Activated naive CD4-positive, alpha-beta T cell treated with anti-CD3 and anti-CD28 coated beads, Interleukin-2, amount 10 ng/mL, durations not matched to agents 7 days and 5 days (primary cell): ENCODE measurements at places on chromosomes 5 and 9.

DNA sequence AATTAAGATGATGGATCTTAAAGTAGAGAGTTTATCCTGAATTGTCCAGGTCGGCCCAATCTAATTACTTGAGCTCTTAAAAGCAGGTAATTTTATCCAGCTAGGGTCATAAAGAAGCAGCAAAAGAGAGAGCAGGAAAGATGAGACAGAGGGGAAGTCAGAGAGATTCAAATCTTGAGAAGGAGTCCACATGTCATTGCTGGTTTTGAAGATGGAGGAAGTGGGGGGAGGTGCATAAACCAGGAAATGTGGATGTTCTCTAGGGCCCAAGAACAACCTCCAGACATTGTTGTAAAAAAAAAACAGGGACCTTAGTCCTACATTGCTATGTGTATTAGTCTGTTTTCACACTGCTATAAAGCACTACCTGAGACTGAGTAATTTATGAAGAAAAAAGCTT lies 66.4 kb downstream of the SLCO4C1 start:
- no peak for DNase-seq

GRCh38 chr9:79895232-79895631 lies 323.5 kb downstream of the TLE4 start:
- no peak for DNase-seq

- no peak for DNase-seq
Observed at GRCh38 chr9:36969216-36969771, 64.8 kb downstream of the PAX5 start.

DNA sequence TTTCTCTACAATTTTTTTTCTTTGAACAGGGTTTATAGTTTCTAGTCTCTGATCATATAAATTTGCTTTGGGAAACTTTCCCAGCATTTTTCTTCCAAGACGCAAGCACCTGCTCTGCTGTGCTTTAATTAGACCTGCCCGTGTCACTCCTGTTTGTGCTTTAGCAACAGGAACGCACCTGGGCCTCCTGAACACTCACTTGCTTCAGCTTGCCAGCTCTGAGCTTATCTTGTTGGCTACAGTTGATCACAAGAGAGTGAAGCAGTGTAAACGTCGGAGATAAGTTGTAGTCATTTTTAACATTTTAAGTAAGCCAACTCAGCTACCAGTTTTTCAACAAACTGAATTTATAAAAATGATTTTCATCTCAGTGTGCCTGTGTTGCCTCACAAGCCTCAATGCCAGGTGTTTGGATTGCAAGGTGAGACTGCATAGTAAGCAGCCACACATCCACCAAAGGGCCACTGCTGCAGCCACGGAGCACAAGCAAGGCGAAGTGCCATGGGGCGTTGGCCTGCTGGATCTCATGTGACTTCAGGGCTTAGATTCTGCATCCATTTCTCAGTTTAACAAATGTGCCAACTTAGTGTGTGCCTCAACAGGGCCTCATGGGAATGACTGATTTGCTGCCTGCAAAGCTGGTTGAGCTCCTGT lies 166.9 kb downstream of the TRIO start:
- DNase-seq, result no peak

- no peak for DNase-seq
Observed at GRCh38 chr9:134168757-134169550, 4.6 kb upstream of the RNU6ATAC start.

DNA sequence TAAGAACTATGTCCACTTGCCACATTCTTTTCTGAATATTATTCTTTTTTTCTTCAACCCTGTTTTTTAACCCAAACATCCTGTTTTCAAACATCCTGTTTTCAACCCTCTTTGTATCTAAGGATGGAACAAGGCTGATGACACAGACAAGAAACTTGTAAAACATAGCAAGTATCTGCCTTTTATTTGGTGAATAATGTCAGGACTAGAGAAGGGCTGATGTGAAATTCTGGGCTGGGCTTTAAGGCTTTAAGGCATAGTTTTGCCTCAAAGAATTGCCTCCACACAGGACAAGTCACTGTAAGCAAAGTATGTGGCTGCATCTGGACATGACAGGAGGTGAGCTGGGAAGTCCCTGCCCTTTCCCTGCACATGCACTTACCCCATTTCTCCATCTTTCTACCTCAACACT lies 42.5 kb upstream of the RIC1 start:
- no peak for DNase-seq

- DNase-seq, result no peak
Observed at GRCh38 chr5:82327941-82328340, 49.8 kb upstream of the RPS23 start.

GRCh38 chr9:109455861-109456260 lies 42.2 kb downstream of the PTPN3 start:
- DNase-seq, result no peak

- DNase-seq, result no peak
Observed at GRCh38 chr5:168813184-168813968, 234.2 kb upstream of the PANK3 start.

DNA sequence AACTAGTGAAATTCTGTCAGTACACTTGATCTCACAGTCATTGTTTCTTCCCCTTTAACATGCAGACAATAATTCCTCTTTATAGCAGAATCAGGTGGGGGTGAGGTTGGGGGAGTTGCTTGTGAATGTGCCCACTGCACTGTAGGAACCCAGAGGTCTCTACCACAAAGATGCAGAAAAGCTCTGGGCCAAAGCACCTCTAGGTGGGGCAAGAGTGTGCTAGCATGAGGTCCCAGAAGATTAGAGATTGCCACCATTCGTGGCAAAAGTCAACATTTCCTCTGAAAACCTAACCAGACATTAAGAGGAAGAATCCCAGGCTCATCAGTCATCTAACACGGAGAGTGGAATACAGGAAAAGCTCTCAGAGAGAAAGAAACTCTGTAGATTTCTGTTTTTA lies 74.5 kb downstream of the PTCD2 start:
- DNase-seq, result no peak

- DNase-seq, result no peak
Observed at GRCh38 chr5:16229357-16229940, 49.9 kb upstream of the MARCHF11 start.

DNA sequence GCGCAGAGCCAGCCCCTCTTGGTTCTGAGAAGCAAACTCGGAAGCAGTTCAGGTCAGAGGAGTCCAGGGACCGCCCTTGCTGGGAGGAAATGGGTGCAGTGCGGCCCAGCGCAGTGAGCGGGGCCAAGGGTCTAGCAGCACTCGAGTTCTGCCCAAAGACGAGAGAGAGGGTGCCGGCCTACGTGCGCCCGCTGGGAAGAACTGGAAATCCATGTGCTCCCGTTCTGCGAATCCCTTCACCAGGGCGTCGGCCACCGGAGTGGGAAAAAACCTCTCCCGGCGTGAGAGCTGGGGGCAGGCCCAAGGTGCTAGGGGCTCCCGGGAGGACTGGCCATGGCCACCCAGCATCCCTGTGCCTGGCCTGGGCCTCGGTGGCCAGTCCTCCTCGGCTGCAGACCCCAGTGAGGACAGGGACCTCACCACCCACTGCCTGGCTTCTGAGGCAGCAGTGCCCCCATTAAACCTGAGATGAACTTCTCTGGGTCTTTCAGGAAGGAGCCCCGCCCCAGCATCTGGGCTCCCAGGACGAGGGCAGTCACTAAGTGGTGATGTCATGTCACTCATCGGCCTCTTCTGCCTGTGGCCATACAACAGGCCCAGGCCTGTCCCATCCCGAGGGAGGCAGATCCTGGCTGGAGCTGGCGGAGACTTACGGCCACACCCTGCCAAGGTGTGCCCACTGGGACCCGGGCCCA lies 10.6 kb downstream of the TMEM250 start:
- no peak for DNase-seq

GRCh38 chr9:2022560-2022959 lies 7.4 kb downstream of the SMARCA2 start:
- no peak for DNase-seq

GRCh38 chr9:16154521-16155078 lies 601.8 kb downstream of the CCDC171 start:
- DNase-seq, result peak; percentile 37

- DNase-seq, result no peak
Observed at GRCh38 chr5:100537946-100538345, 2.8 kb downstream of the FAM174A start.

- DNase-seq, result no peak
Observed at GRCh38 chr5:181069767-181070491, 29.9 kb downstream of the BTNL9 start.

- peak; percentile 24 for DNase-seq
Observed at GRCh38 chr9:121498487-121499176, 1.0 kb downstream of the GGTA1 start.

DNA sequence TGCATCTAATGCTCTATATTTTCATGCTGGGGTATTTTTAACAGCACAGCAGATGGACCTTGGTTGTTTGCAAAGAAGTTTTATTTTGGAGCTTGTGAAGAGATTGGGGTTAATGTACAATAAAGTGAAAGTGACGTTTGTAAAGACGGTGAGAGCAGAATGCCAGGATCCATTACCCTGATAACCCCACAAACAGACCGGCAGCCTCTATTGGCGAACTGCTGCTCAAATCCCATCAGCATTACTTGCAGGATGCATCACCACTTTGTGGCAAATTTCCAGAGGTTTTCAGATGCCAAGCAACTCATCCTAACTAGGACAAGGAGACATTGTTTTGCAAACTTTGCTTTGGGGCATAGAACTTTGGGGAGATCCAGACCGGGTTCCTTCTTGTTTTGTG lies 383.3 kb upstream of the ZNF462 start:
- no peak for DNase-seq

DNA sequence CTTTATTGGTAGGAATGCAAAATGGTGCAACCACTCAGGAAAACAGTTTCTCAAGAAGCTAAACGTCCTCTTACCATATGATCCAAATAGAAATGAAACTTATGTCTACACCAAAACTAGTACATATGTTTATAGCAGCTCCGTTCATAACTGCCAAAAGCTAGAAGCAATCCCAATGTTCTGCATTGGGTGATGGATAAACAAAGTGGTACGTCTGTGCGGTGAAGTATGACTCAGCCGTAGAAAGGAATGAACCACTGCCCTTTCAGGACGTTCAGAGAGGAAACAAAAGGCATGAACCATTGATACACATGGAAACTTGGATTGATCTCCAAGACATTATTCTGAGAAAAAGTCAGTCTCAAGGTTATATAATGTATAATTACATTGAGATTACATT lies 27.6 kb downstream of the HNRNPH1 start:
- no peak for DNase-seq

GRCh38 chr5:148398698-148399121 lies 15.0 kb downstream of the FBXO38 start:
- no peak for DNase-seq

DNA sequence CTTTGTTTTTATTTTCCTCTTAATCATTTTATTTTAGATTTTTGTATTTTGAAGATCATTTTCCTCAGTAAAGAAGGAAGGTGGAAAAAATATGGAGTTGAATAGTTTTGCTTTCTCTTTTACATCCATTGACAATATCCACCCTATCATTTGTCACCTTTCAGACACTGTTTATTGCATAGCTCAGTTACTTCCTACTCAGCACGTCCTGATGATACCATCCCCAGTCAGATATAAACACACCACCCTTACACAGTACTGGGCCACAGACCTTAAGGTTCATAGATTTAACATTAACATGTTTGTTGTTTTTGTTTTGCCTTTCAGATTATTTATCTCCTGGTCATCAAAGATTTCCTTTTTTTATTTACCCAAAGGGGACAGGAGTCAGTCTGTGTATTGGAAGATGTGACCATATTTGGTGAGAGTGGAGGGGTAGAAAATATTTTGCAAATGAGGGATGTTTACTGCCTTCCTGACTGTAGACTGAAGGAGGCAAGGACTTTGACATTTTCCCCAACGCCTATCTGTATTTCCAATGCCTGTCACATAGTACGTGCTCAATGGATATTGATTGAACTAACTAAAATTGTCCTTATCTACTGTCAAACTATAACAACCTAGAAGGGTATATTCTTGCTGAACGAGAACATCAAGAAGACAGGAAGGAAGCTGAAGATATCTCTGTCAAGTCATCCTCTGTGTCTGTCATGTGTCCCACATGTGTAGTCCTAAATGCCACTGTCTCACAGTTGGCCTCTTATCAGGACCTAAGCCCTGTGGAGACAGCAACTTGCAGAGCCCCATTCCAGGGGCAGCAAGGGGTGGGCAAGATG lies 15.6 kb downstream of the STX17 start:
- no peak for DNase-seq

- no peak for DNase-seq
Observed at GRCh38 chr9:2262386-2263071, 247.4 kb downstream of the SMARCA2 start.

DNA sequence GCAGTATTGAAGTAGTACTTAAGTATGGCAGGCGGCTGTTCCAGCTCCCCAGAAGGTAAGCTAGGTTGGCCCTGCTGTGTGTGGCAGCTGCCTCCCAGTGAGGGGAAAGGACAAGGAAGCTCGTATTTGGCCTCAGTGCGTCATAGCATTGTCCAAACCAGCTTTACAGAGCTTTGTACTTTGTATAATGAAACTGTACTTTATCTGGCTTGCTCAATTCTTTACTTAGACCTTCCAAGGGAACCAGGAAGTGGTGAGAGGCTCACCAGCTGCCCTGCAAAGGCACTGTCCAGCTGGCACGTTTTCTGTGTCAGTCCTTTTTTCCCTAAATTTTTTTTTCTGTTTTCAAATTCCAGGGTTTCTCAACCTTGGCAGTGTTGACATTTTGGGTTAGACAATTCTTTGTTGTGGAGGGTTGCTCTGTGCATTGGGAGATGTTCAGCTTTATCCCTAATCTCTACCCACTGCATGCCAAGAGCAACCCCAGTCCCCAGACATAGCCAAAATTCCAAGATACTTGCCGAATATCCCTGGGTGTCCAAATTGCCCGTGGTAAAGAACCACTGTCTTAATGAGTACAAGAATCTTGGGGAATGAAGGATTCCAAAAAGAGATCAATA lies 474.5 kb downstream of the LRRC70 start:
- DNase-seq, result no peak

- no peak for DNase-seq
Observed at GRCh38 chr5:133119233-133119711, 67.5 kb downstream of the HSPA4 start.

- no peak for DNase-seq
Observed at GRCh38 chr5:96880444-96881164, 4.3 kb downstream of the ERAP2 start.

DNA sequence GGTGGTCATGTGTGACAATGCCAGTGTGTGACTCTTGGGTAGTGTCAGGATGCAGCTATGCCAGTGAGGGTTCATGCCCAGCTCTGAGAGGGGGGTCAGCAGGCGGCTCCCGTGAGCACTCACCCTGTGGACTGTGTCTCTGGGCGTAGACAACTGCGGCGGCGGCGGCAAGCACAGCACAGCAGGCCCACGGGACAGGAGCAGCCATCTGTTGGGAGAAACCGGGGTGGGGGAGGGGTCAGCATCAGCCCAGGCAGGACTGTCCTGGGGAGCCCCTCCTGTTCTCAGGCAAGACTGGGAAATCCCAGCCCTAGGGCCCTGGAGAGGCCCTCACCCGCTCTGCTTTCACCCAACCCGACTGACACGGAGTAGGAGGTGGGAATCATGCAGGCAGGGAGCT lies 20.8 kb downstream of the CNTFR start:
- no peak for DNase-seq
